ENCODE measurements at places on chromosomes 2 and 18. TPM values are rescaled to one million over a fixed set of nuclear protein-coding genes. Genes with fewer than 3 reads are reported as not detected.
A peak's percentile ranks its signal among the peaks of the same experiment; 100 is the strongest.

GRCh38 chr2:42921721-42922120, 129.3 kb upstream of the HAAO start:
- no peak for DNase-seq
- H3K27me3 ChIP-seq, result no peaks in the 10 kb centered on the region
- peaks cover 75% of the 10 kb centered on the region for H3K4me1 ChIP-seq
- H3K36me3 ChIP-seq, result no peaks in the 10 kb centered on the region
- H3K27ac ChIP-seq, result peak overlapping the region; percentile 96
- H3K4me3 ChIP-seq, result no peak overlapping the region

SERPINE2 gene
- total RNA-seq, result 59.6 TPM

DNA sequence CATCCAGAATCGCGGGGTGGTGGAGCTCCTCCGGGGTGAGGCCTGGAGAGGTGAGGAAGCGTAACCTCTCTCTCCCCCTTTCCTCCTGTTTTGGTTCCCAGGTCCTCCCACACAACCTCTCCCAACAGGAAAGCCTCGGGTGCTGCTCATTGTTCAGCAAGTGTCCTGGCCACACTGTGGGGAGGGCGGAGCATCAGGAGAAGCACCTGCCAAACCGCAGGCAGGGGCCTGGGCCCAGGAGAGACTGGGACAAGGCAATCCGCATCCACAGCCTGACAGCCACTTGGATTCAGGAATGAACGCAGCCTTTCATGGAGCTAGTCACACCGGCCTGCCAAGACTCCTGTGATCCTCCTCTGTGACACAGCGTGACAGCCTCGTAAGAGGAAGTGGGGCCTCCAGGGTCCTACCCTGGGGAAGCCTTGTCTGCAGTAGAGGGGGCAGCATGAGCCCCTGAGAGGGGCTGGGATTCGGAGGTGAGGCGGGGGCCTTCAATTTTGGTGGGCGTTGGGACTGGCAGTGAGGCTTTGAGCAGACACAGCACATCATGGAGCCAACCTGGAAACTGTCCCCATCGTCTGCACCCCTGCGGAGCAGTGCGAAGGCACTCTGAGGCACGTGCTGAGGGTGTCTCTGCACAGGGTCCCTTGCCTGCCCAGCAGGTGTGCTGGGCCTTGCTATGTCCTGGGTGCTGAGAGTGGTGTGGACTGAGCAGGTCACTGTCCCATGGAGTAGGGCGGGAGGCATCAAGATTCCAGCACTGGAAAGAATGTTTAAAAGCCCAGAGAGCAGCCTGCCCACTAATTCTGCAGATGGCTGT, 62.2 kb downstream of the EDAR start:
- peaks cover 2% of the 10 kb centered on the region for H3K27me3 ChIP-seq
- DNase-seq, result no peak
- peaks cover 20% of the 10 kb centered on the region for H3K4me1 ChIP-seq
- H3K27ac ChIP-seq, result no peak overlapping the region
- H3K36me3 ChIP-seq, result no peaks in the 10 kb centered on the region
- H3K4me3 ChIP-seq, result no peak overlapping the region

DNA sequence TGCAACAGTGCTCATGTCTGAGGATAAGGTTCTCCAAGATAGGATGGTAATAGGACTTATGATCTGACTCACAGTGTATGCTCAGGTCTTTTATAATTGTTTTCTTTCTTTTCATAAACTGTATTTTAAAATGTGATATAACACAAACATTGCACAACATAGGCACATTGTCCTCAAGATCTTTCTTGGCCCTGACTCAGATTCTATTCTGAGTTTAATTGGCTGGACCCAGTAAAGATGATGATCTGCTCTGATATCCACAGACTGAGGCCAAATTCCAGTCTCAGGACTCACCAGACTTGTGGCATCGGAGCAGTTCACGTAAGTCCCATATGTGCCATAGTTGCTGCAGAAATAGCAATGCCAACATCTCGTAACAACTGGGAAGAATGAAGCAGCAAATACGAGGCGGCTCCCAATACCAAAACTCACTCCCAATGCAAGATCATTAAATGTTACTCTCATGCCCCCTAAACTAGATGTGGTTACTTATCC, 448.9 kb upstream of the SLC14A2 start:
- no peaks in the 10 kb centered on the region for H3K36me3 ChIP-seq
- no peaks in the 10 kb centered on the region for H3K4me1 ChIP-seq
- H3K4me3 ChIP-seq, result no peak overlapping the region
- DNase-seq, result no peak
- no peaks in the 10 kb centered on the region for H3K27me3 ChIP-seq
- H3K27ac ChIP-seq, result no peak overlapping the region

GRCh38 chr2:201983174-201983573, 50.5 kb upstream of the FZD7 start:
- no peak overlapping the region for H3K27ac ChIP-seq
- peaks cover 35% of the 10 kb centered on the region for H3K4me1 ChIP-seq
- no peaks in the 10 kb centered on the region for H3K27me3 ChIP-seq

DNA sequence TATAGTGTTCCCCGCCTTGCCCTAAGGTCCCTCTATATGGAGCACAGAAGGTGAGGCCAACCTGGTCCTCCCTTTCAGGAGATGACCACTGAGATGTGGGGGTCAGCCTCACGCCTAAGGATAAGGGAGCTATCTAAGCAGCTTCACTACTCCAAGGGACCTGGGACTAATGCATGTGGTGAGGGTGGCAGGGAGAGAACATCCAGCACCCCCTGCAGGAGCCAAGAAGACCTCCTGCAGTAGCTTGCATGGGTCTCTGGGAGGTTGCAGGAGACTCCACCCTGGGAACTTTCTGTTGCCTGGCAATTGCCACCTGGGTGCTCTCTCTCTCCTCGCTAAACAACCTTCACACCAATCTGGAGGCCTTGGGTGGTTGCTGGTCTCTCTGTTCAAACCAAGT, 93.0 kb upstream of the KLHL29 start:
- H3K4me1 ChIP-seq, result peaks cover 26% of the 10 kb centered on the region
- no peak overlapping the region for H3K4me3 ChIP-seq
- no peak overlapping the region for H3K27ac ChIP-seq
- no peaks in the 10 kb centered on the region for H3K27me3 ChIP-seq
